Stimulated activated CD8-positive, alpha-beta memory T cell treated with anti-CD3 and anti-CD28 coated beads, Interleukin-4, amount 100 ng/mL, for 1 hour (primary cell): ENCODE measurements at places on chromosomes 3 and 15.

DNA sequence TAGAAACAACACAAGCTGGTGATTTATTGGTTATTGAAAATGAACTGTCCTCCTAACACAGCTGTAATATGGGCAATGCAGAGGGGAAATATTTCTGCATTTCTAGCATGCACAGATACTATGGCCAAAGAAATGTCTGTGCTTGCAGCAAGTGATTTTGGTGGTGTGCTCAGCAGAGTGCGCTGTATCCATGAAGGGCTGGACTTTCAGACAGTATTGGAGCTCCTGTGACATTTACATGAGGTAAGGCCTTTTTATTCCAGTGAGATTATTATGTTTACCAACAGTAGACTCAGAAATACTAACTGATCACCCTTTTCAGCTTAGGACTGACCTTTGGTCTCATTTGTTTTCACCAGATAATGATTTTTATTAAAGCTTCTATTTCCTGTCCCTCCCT is 1302.6 kb upstream of the EPHA6 start:
- no peak for DNase-seq

- DNase-seq = no peak
Measured at GRCh38 chr3:182637350-182638110, 155.8 kb upstream of the ATP11B start.

DNA sequence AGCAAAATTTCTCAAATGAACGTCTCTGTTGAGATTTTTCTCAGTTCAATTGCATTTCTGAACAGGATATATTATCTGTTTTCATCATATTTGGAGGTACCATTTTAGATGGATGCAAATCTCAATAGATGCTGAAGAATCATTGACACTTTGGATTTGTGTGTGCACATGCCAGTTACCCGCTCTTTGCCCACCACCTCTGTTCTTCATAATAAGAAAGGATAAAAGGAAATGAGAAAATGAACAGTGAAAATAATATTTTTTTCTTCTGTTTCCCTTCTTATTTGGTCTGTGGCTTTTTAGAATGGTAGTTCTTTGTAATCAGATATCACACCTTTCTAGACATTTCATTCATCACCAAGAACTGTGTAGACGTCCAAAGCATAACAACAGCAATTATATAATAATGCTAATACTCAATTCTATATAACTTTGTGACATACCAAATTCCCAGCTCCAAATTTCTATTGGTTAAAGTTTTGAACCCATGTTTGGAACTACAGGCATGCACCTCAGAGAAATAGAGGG is 256.7 kb upstream of the SATB1 start:
- no peak for DNase-seq

DNA sequence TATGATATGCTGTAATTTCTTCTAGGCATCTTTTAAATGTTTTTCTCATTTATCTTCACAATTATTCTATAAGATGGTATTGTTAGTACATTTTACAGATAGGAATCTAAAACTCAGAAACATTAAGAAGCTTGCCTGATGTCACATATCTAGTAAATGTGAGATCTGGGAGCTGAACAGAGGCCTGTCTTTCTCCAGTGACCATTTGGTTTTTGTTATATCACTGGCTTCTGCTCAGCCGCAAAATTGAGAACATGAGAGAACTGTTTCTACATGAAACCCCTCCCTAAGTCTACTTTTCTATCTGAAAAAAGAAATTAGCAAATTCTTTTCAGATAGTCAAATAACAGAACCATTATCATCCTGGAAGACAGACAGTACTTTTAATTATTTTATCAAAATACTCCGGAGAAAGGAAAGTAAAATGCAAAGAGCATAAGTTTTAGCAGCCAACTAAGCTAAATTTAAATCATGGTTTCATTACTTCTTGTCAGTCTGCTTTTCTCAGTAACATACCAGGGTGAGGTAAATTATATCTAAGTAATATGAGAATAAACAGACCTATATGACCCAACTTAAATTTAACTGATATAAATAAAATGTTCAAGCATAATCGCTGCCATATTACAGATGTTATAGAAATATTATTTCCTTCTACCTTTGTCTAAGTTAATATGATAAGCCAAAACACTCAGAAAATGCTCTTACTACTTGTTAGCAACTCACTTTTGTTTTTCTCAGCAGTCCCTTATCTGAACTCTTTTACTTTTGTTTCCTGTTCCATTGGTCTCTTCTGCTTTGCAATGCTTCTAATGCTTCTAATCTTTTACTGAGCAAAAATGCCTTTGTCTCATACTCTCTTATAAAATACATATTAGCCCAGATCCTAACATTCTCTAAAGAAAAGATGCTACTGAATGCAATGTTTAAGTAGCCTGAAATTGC is 68.0 kb upstream of the MBNL1 start:
- no peak for DNase-seq

- DNase-seq = no peak
Measured at GRCh38 chr3:169448501-169448900, 215.0 kb downstream of the MECOM start.

GRCh38 chr3:188353426-188353825 is 199.5 kb downstream of the LPP start:
- DNase-seq = no peak
